ENCODE measurements at places on chromosomes 5 and 9. TPM values are rescaled to one million over a fixed set of nuclear protein-coding genes. Genes with fewer than 3 reads are reported as not detected.

GRCh38 chr5:98307811-98308210, 465.7 kb upstream of the RGMB start:
- no peak for DNase-seq

DNA sequence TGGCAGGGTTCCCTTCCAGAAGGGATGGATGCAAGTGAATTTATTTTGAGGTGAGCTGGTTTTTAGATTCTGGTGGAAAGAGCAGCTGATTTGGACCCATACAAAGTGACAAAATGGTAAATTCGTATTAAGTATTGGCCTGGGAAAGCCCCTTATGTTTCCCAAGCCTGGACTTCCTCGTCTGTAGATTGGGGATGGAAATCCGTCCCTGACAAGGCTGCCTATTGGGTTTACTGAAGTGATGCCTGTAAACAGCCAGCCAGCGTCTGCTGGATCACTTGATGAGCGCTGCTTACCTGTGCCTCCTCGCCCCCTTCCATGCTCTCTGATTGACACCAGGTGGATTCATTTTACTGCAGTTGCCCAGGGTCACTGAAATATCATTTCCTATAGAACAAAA, 233.8 kb downstream of the GADD45G start:
- no peak for DNase-seq

GRCh38 chr5:16712178-16712577, 95.4 kb upstream of the RETREG1 start:
- DNase-seq = no peak

DNA sequence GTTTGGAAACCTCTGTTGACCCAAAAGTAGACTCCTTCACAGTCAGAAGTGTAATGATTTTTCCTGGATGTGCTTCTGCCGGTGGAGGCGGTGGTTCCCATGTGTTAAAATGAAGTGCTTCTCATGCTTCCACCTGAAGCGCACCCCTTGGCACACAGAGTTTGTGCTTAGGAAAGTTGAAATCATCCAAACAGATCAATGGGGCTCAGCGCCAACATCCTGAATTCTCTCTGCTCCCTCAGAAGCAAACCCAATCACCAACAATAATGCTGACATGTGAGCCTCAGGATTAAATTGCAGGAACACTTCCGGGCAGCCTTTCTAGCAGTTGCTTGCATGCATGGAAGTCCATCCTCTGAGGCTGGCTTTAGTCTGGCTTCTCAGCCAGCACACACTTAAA, 71.0 kb downstream of the MED10 start:
- DNase-seq = no peak

DNA sequence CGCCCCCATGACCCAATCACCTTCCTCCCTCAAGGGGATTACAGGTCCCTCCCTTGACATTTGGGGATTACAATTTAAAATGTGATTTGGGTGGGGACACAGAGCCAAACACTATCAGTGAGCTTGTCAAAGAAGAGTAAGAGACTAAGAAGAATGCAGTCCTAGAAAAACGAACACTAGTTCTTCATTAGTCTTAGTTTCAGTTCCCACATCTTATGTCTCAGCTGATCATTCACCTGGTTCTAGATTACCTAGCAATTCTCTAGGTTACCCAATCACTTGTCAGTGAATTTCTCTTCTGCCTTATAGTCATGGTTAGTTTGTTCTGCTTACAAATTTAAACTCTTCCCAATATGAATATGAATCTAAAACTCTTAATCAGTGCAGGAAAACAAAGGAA, 251.5 kb downstream of the COX7C start:
- DNase-seq = no peak

FOXD4L6 gene
- 0.24 TPM for polyA plus RNA-seq

GRCh38 chr5:170405817-170406216, 16.6 kb upstream of the KCNMB1 start:
- no peak for DNase-seq

- DNase-seq = no peak
Observed at GRCh38 chr5:6861036-6861435, 147.8 kb downstream of the TENT4A start.

GRCh38 chr9:136516191-136516654, 29.6 kb downstream of the NOTCH1 start:
- DNase-seq = no peak

- DNase-seq = no peak
Observed at GRCh38 chr5:179261301-179262125, 83.7 kb downstream of the ADAMTS2 start.

DNA sequence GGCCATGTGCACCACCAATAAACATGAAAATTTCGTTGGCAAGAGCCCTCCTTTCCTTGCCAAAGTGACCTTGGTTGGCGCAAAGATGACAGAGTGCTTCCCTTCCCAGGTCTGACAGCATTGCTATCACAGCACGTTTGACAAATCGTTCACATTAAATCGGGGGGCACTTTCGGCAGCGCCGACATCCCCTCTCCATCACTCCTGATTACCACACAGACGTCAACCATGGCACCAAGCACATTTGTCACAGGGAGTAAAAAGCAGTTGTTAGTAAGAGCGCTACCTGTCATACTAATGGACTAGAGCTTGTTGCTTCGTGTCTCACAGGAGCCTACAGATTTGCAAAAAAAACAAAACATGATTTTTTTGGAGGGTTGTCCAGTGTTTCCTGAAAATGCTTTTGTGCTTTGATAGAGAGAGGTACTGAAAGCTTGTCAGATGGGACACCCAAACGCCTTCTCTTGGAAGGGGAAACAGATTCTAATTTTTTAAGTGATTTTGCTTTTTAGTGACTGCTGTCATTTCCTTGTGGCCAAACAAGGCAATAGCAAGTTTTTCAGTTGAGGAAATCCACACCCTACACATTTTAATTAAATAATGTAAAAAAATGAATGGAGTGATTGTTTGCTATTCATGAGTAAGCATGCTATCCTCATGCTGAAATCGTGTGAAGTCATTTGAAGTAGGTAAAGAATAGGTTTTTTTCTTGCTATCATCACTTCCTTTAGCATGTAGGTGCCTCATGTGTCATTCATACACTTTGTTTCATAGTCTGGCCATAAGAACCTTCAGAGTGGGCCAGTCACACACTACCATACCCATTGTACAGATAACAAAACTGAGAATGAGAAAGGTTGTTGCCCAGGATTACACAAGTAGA, 682.8 kb upstream of the WWC1 start:
- no peak for DNase-seq

MYO10 gene
- 4.0 TPM for polyA plus RNA-seq

DNA sequence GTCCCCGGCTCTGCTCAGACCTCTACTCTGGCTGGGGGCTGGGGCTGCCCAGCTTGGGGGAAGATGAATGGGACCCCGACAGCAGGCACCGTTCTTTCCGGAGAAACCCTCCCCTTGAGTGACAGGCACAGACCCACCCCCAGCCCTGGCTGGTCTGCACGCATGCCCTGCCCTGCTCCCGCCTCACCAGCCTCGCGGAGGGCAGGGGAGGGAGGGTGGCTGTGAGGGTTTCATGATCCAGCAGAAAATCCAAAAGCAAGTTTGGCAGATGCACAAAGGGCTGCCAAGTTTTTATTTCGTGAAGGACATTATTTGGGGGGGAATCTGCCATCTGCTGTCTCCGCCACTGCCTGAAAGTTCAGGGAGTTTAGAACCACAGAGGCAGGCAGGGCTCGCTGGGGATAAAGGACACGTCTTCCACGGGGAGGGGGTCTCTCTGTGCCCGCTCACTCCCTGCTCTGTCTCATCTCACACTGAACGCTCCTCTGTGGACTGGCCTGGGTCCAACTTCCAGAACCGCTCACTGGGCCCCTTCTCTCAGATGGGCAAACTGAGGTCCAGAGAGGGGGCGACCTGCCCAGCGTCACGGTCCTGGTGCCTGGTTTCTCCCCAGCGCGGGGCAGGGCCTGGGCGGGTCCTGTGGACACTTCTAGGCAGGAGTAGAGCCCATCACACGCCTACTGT, 92.9 kb downstream of the RXRA start:
- DNase-seq = no peak

DNA sequence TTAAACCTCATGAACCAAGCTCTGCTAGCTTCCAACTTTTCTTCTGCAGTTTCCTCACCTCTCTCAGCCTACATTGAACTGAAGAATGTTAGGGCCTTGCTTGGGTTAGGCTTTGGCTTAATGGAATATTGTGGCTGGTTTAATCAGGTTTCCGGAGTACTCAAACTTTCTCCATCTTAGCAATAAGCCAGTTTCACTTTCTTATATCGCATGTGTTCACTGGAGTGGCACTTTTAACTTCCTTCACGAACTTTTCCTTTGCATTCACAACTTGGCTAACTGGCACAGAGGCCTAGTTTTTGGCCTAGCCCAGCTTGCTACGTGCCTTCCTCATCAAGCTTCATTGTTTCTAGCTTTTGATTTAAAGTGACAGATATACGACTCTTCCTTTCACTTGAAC, 81.0 kb upstream of the MAST4 start:
- no peak for DNase-seq

GRCh38 chr5:73299665-73300336, 126.8 kb downstream of the TMEM174 start:
- DNase-seq = no peak

DNA sequence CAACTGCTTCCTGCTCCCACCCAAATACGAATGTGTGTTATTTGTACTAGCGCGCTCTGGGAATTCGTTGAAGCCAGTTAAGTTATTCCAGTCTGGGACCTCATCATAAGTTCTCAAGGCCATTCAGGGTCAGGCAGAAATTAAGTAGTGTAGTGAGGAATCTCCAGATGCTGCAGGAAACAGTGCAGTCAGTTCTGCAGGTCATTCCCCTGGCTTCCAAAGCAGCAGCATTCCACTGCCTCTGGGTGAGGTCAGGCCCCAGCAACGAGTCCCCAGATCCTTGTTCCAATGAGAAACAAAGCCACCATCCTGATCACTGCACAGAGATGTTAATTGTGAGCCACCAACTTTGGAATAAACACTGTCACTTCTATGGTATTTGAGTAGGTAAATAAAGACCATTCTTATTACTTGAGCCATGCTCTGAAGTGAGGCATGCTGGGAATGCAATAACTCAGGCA, 33.1 kb downstream of the SVEP1 start:
- peak; percentile 21 for DNase-seq

GRCh38 chr5:177010153-177010552, 3.6 kb upstream of the UIMC1 start:
- DNase-seq = no peak

BAAT gene
- polyA plus RNA-seq = 0.16 TPM

DNA sequence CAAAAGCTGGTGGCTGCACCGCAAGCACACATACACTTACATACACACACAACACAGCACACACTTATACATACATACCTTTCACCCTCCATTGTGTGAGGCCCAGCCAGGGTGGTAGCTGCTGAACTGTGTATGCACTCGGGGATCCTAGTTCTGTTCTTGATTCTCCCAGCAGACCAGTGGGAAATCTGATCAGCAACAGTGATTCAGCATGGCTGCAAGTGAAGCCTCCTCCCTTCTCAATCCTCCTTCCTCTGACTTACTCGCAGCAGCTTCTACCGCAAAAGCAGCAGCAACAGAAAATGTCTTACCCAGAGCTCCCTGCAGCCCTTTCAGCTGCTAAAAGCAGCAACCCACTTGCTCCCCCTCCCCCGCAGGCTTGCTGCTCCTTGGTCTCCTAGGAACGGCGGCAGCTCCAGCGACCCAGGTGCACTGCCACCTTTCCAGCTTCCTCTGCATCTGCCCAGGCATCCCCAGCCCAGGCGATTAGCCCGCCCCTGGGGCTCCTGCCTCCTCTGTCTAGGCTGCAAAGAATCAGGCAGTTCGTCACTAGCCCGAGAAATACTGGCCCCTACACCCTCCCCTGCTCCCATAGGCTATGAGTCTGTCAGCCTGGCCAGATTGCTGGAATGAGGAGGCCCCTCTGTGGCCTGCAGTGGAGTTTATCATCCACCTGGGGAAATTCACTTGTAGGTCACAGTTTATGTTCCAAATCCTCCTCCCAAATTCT, at the start of gene KLHL3:
TSS of gene KLHL3 (minus strand) at position 535 of the 730 bp plus-strand sequence. CDS start at position 92, 443 bp downstream.
- DNase-seq = no peak

GRCh38 chr9:86975606-86976005, 28.3 kb upstream of the GAS1 start:
- no peak for DNase-seq

- peak; percentile 50 for DNase-seq
Observed at GRCh38 chr9:69174616-69175463, 763 bp downstream of the TJP2 start.

DNA sequence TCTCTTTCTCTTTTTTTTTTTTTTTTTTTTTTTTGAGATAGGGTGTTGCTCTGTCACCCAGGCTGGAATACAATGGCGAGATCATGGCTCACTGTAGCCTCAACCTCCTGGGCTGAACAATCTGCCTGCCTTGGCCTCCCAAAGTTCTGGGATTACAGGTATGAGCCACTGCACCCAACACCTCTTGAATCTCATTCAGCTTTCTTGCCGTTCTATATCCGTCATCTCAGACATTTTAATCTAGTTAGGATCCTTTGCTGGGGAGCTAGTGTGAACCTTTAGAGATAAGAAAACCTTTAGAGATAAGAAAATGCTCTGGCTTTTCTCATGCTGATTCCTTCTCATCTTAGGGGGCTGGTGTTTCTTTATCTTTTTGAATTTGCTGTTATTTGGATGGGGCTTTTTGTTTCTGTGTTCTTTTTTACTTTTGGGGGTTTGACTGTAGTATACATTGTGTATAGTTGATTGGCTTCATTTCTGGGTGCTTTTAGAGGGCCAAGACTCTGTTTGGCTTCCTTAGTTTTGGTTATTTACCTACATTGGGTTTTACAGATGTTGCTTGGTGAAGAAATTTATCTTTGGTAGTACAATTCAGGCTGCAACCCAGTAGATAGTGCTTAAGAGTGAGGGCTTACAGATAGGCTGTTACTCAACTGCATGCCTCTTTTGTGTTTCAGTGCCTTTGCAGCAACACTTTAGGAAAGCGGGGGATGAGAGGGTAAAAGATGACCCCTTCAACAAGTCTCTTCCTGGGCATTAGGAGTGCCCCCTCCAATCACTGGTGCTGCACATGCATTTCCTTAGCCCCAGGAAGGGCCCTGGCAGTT, 41.9 kb upstream of the SLC36A1 start:
- DNase-seq = no peak

- DNase-seq = no peak
Observed at GRCh38 chr5:155886311-155887031, 440.5 kb upstream of the SGCD start.

SH3TC2 gene
- polyA plus RNA-seq = 0.24 TPM

DNA sequence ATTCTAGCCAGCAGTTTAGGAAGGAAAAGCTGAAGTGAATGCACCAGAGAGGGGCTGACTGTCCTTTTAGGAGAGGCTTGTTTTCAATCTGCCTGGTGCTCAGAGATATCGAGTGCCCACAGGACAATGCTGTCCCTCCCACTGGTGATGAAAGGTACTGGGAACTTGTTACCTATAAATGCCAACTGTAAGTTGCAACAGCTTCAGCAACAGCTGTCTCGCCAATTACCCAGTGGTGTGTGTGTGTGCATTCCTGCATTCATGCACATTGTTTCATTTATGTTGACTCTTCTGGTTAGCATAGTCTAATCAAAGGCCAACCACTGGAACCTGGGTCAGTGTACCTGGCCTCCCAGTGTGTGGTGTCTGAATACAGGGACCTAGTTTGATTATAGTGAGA, 161.1 kb downstream of the CSNK1G3 start:
- DNase-seq = no peak

- DNase-seq = no peak
Observed at GRCh38 chr9:2838371-2839000, 5.4 kb downstream of the PUM3 start.

Data from adrenal gland (tissue), 19 donors.